Bronchial epithelial cell (primary cell): ENCODE measurements at places on chromosomes 3 and 15. TPM values are rescaled to one million over a fixed set of nuclear protein-coding genes. Genes with fewer than 3 reads are reported as not detected.
A peak's percentile ranks its signal among the peaks of the same experiment; 100 is the strongest.

- no peak for DNase-seq
Measured at GRCh38 chr3:171199473-171199829, 172.9 kb upstream of the SLC2A2 start.

DNA sequence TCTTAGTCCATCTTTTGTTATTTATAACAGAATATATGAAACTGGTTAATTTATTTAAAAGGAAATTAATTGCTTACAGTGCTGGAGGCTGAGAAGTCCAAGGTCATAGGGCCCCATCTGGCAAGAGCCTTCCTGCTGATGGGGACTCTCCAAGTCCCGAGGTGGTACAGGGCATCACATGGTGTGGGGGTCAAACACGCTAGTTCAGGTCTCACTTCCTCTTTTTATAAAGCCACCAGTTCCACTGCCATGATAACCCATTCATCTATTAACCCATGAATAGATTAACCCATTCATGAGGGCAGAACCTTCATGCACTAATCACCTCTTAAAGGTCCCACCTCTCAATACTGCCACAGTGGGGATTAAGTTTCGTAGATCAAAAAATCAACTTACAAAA is 659.3 kb downstream of the NAALADL2 start:
- DNase-seq: no peak

DNA sequence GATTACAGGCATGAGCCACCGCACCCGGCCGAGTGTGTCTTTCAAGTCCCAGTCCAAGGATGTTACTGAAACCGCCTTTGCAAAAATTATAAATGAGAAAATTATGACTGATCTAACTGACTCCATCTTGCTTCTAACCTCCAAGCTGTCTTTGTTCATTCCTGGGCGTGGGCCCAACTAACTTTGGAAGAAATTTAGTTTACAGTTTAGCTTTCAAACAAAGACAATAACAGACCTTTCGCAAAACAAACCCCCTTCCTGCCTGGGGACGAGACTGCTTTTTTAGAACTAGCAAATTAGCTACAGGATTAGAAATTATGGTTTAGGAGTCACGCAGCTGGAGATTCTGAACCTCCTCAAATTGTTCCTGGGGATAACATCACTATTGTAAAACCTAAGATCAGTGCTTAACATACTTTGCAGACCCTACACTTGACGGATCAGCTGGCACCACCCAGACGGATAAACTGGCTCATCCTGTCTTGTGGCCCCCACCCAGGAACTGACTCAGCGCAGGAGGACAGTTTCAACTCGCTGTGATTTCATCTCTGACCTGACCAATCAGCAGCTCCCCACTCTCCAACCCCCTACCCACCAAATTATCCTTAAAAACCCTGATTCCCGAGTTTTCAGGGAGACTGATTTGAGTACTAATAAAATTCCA is 23.8 kb downstream of the NANOGP8 start:
- peak; percentile 50 for DNase-seq

DNA sequence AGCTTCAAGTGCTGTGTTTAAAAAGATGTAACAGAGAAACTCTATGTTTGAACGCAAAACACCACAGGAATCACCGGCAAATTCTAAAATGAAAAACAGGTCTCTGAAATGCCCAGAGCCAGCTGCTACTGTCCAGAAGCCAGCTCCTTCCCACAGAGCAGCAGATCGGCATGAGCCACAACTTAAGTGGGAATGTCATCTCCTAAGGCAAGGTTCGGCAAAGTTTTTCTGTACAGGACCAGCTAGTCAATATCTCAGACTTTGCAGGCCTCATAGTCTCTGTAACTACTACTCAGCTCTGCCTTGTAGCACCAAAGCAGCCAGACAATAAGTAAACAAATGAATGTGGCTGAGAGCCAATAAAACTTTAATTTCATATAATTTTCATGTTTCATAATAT is 4.9 kb downstream of the PLOD2 start:
- DNase-seq: no peak

BTLA gene
- not detected in 2 replicates for total RNA-seq

ZPLD1 gene
- 2.6 and 3.9 TPM in 2 replicates for total RNA-seq
